Stimulated activated CD4-positive, alpha-beta T cell treated with anti-CD3 and anti-CD28 coated beads, Interleukin-1b, Interleukin-23, amount 100 ng/mL, for 1 hour (primary cell): ENCODE measurements at places on chromosomes 11 and 22.

DNA sequence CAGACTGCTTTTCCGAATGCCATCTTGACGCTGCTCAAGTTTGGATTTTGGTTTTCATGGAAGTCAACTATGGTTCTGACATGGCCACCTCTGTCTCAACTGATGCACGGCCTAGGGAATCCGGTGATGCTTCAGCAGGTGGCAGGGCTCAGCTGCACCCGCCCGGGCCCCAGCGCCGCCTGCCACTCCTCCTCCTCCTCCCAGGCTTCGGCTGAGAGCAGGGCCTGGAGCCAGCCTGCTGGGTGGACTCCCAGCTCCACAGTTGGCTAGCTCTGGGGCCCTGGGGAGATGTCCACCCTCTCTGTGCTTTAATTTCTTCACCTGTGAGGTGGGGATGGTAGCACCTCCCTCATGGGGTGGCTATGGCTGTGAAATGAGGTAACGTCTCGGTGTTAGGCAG, 20.3 kb upstream of the NFAM1 start:
- DNase-seq, result no peak

DNA sequence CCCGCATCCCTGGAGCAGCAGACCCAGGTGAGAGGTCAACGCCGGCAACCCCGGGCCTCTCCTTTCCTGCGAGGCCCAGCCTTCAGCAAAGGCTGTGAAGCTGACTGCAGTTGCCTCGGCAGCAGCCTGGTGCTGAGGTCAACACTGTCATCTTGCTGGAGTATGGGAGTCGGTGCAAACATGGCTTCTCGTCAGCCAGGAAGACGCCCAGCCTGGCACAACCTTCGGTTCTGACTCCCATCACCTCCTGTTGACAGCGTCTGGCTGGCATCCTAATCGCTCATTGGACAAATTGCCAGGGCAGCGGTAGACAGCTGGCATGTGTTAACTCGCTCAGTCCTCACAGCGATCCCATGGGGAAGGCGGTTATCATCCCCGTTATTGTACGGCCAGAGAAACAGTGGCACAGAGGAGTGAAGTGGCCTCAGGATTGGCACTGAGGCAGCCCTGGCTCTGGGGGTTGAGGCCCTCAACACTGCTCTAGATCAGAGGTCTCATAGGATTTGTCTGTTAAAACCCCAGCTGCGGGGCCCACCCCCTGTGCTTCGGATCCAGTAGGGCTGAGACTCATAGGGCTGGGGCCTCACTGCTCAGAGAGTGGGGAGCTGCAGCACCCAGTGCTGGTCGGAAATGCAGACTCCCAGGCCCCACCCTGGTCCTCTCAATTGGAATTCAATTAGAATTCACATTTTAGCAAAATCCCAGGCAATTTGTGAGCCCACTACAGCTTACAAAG, 39.3 kb upstream of the TP53I11 start:
- no peak for DNase-seq

GRCh38 chr22:33529424-33530113, 390.7 kb downstream of the LARGE1 start:
- DNase-seq, result no peak

- DNase-seq, result no peak
Observed at GRCh38 chr11:96075532-96075959, 151.6 kb upstream of the MTMR2 start.

GRCh38 chr11:34840736-34841386, 75.3 kb downstream of the APIP start:
- no peak for DNase-seq

- DNase-seq, result no peak
Observed at GRCh38 chr22:26602127-26602526, 12.2 kb upstream of the TPST2 start.

- no peak for DNase-seq
Observed at GRCh38 chr11:83456075-83456474, 169.9 kb upstream of the CCDC90B start.

- no peak for DNase-seq
Observed at GRCh38 chr22:28247667-28248363, 328.8 kb upstream of the PITPNB start.

GRCh38 chr11:131910523-131911387, 540.3 kb downstream of the NTM start:
- no peak for DNase-seq

- DNase-seq, result no peak
Observed at GRCh38 chr11:47592251-47592650, 2.0 kb downstream of the C1QTNF4 start.

DNA sequence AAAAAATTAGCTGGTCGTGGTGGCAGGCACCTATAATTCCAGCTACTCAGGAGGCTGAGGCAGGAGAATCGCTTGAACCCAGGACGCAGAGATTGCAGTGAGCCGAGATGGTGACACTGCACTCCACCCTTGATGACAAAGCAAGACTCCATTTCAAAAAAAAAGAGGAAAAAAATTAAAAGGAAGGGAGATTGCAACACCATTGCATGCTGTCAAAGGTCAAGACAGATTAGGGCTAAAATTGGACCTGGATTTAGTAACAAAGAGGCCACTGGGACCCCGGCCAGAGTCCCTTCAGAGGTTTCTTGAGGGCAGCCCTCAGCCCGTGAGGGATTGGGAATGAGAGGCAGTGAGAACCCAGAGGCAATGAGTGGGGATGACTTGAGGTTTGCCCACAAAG, 8.2 kb upstream of the MAFF start:
- no peak for DNase-seq

DNA sequence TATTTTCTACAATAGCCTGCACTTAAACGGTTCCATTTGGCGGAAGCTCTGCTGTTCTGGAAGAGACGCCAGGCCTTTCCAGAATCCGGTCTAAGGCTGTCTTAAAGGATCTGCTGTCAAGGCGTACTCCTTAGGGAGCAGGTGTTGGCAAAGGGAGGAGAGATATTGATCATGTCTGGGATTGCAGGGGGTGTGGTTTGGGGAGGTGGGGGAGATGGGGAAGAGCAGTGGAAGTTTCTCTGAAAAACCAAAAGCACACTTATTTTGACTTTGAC, 22.5 kb upstream of the WNT11 start:
- no peak for DNase-seq

DNA sequence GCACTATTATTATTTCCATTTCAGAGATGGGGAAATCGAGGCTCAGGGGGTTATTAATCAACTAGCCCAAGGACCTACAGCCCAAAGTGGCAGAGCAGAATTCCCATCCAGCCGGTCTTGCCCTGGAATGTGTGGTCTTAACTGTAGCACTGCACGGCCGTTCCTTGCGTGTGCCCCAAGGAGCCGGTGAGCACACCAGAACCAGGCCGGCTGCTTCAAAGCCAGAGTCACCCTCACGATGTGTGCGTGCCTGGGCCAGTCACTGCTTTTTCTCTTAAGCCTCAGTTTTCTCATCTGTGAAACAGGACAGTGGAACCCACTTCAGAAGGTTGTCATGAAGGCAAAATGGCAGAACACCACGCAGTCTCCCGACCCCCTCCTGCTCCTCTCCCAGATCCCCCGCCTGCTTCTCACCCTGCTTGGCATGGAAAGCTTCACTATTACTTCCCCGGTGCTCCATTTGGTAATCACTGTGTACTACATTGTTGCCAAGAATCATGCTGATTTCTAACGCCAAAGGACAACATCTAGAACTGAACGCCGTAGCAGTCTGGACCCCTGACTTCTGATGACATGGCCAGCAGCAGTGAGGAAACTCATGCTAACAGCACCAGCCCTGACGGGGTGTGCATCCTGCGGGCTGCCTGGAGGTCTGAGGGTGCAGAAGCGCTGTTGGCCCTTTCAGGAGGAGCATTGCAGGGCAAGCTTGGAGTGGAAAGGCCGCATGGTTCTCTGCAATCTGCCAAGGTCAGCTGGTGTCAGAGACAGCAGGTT, 106.8 kb upstream of the B3GAT1 start:
- DNase-seq, result no peak

DNA sequence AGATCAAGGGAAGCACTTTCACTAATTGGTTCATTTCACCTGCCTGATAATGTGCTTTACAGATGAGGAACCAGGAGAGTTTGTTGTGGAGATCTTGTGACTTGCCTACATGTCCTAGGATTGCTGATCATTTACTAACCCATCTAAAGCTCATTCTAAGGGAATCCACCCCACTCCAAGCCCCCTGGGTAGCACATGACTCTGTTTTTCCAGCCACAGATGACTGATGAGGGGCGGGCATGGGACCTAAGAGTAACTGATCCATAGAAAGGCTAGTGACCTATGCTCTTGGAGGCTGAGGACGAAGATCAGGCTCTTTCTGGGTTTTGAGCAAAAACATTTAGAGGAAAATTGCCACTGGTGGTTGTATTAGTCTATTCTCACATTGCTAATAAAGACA, 378.1 kb downstream of the CADM1 start:
- DNase-seq, result no peak

DNA sequence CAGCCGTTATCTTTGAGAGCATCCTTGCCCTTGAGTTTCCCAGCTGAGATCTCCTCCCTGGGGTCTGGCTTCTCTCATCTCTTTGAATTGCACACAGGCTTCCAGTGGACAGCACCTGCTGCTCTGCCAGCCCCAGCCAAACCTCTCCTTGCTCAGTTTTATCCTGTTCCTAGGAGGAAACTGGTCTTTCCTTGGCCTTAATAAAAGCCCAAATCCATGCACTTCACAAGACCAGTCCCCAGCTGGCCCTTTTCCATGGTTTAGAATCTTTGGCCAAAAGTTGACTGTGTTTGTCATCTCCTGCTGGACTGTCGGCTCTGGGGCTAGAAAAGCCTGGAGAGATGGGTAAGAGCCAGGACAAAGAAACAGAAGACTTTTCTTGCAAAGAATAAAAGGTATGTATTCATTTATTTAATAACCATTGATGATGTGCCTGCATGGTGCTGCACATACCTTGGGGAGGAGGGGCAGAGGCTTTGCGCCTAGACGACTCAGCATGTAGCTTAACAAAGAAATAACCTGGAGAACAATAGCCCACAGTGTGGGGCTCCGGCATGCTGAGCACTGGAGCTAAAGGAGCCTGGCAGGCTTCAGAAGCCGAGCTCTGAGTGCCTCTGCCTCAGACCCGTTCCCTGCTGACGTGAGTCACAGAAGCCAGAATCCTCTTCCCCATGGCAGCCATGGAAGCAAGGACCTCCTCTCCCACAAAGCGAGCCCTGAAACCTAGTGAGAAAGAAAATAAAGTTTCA, 319.3 kb upstream of the B3GAT1 start:
- DNase-seq, result no peak

GRCh38 chr11:47724041-47724729, 9.0 kb upstream of the AGBL2 start:
- DNase-seq, result no peak

GRCh38 chr22:39994566-39995392, at the start of gene FAM83F:
TSS of gene FAM83F (plus strand) at chr22:39994954. CDS start at chr22:39995043, 89 bp downstream.
- peak; percentile 24 for DNase-seq

DNA sequence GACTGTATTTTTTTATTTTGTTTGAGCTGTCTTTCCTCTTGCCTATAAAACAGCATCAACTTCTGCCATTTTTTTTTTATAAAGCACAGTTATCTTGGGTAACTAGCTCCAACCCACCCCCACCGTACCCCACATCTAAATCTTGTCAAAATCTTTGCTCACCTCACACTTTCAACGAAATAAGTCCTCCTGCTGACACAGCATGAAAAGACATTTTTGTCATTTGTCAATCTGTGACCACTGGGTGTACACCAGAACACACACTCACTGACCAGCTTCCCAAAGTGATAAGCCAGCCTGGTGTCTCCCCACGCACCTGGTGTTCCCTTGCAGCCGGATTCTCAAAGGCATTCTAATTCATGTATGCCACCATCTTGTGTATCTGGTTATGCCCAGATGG, 1.7 kb upstream of the TECTA start:
- no peak for DNase-seq

- DNase-seq, result no peak
Observed at GRCh38 chr11:69647761-69648497, 7.0 kb downstream of the CCND1 start.

DNA sequence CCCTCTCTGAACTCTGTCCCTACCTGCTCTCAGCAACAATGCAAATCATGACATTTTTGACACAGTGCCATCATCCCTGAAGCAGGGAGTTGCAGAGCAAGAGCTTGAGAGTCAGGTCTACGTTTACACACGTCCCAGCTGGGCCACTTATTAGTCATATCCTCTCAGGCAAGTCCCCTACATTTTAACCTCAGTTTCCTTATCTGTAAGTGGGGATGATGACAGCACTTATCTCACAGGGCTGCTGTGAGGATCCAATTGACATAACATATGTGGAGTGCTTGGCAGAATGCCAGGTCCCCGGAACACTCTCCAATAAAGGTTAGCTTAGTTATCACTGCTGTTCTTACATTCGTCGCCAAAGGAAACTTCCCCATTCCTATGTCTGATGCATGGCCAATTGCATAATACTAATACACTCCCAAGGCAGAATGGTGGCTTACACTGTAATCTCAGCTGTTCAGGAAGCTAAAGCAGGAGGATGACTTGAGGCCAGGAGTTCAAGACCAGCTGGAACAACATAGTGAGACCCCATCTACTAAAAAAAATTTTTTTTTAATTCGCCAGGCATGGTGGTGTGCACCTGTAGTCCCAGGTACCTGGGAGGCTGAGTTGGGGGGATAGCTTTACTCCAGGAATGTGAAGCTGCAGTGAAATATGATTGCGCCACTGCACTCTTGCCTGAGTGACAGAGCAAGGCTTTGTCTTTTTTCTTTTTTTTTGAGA, 16.6 kb downstream of the ASCC2 start:
- no peak for DNase-seq

DNA sequence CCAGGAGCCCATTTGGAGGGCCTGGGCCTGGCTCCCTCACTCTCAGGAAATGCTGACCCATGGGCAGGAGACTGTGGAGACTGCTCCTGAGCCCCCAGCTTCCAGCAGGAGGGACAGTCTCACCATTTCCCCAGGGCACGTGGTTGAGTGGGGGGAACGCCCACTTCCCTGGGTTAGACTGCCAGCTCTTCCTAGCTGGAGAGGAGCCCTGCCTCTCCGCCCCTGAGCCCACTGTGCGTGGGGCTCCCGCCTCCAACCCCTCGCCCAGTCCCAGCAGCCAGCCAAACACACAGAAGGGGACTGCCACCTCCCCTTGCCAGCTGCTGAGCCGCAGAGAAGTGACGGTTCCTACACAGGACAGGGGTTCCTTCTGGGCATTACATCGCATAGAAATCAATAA, 37.1 kb downstream of the CDKN1C start:
- DNase-seq, result no peak

DNA sequence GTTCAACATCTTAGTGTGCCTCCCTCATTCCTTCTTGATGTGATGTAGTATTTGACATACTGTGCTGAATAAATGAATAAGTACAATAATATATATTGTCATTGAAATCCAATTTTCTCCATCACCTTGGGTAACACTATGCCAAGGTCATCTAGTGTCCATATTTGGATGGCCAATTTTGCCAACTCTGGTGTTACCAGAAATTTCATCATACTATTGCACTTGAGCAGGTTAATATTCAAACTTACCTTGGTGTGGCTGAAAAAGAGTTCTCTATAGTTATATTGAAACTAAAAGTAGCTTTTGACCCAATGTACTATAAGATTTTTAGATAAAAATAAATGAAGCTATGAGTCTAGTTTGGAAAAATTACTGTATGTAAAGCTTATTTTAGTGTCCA, 98.2 kb upstream of the SLC6A5 start:
- DNase-seq, result no peak
